Glutamatergic neuron (in vitro differentiated cells): ENCODE measurements at places on chromosomes 4 and X.

DNA sequence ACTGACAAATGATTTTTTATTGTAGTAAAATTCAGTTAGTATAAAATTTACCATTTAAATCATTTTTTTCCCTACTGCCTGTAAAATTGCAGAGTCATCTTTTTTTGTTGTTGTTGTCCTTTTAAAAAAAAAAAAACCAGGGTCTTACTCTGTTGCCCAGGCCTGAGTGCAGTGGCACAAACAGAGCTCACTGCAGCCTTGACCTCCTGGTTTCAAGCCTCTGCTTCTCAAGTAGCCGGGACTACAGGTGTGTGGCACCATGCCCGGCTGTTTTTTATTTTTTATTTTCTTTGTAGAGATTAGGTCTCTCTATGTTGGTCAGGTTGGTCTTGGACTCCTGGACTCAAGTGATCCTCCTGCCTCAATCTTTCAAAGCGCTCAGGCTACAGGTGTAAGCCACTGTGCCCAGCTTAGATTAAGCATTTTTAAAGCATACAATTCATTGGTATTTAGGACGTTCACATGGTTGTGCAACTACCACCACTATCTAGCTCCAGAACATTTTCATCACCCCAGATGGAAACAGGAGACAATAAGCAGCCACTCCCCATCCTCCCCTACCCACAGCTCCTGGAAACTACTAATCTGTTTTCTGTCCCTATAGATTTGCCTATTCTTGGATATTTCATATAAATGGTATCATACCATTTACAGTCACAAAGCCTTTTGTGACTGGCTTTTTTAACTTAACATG lies 59.7 kb upstream of the PGRMC2 start:
- DNase-seq, result no peak

- DNase-seq, result no peak
Measured at GRCh38 chr4:26873391-26874026, 12.9 kb downstream of the STIM2 start.

DNA sequence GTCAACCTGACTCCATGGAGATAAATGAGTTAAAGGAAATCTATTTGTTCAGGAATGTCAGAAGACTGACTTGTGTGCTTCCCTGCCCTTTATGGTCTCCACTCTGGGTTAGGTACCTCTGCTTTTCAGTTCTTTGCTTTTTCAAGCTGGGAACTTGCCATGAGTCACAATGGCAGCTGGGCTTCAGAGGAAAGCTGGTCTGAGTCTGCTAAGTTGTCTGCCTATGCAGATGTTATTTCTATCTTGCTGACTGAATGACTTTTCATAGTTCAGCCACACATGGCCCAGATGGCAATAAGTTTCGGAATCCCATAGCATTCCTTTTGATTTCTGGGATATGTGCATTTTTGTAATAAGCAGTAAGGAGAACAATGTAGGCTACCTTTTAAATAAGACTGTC lies 337.9 kb upstream of the FGF13 start:
- DNase-seq, result no peak

- DNase-seq, result no peak
Measured at GRCh38 chr4:82099928-82100579, 273.7 kb downstream of the HNRNPD start.

DNA sequence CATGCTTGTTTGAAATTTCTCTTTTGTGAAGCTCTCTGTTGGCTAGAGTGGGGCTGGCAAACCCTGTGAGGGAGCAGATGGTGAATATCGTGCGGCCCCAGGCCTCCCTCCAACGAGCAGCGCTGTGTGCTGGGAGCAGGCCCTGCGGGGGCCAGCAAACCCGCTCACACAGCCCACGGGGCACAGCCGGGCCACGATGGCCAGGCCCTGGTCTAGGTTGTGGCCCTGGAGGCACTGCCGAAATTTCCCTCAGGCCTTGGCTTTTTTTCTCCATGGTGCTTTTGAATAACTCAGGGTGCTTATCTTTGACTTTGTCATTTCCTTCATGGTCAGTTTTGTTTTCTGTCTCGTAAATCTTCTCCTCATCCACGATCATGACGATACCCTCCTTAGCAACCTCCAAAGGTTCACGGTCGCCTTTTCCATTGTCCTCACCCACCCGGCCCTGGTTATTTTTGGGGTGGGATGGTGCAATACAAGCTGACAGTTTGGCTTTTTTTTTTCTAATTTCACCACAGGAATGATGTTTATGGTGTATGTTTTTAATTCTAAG lies 20.7 kb downstream of the PCGF3 start:
- DNase-seq, result no peak

- peak; percentile 19 for DNase-seq
Measured at GRCh38 chr4:119897260-119897659, 169.4 kb downstream of the MAD2L1 start.

- no peak for DNase-seq
Measured at GRCh38 chr4:139799615-139800014, 134.0 kb downstream of the MGST2 start.

DNA sequence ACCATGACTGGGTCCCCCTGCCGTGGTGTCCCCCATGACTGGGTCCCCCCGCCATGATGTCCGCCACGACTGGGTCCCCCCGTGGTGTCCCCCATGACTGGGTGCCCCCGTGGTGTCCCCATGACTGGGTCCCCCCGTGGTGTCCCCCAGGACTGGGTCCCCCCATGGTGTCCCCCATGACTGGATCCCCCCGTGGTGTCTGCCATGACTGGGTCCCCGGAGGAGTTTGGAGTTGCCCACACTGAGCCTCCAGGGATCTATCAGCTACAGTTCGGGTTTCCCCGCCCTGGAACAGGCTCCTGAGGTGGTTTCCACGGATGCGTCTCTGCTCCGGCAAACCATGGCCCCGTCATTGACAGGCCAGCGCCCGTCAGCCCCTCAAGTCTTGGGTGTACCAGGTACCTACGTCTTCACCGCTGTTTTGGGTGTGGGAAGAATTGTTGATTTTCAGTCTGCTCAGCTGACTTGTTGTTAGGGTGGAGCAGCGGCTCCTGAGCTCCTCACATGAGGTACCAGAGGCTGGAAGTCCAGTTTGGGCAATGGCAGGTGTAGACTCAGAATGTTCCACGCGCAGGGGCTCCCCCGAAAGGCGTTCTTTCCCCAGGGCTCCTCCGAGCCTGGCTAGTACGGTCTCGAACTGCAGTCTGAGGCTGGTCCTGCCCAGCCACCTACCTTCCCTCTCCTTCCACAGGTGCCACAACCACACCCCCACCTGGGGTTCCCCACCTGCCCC lies 8.3 kb upstream of the PDE6B start:
- no peak for DNase-seq

- DNase-seq, result no peak
Measured at GRCh38 chr4:122073615-122074014, 78.5 kb upstream of the BLTP1 start.
